CD4-positive, alpha-beta memory T cell (primary cell): ENCODE measurements at places on chromosomes 4 and X. TPM values are rescaled to one million over a fixed set of nuclear protein-coding genes. Genes with fewer than 3 reads are reported as not detected.

GRCh38 chr4:158020734-158021346 is 152.0 kb downstream of the GASK1B start:
- no peak for DNase-seq

- DNase-seq = peak; percentile 17
Measured at GRCh38 chr4:1220566-1220965, 28.4 kb downstream of the CTBP1 start.

DNA sequence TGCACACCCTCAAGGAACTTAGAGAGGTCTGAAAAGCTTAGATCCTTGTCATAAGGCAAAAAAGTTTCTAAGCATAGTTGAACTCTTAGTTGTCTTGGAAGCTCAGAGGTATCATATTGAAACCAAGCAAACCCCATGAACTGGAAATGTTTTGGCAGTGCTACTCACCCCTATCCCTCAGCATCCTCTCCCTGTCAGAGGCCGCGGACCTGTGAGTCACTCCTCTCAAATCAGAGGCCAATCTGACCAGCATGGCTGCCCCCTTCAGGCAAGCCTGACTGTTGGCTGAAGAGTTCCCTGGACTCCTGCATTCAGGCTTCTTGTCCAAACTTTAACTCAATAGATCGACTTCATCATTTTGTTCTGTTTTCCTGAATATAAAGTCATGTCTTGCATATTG is 69.4 kb downstream of the KCNIP4 start:
- DNase-seq = no peak

GRCh38 chrX:57134702-57135101 is 2.5 kb downstream of the SPIN2A start:
- no peak for DNase-seq

- DNase-seq = no peak
Measured at GRCh38 chr4:120018786-120019185, 47.9 kb downstream of the MAD2L1 start.

DNA sequence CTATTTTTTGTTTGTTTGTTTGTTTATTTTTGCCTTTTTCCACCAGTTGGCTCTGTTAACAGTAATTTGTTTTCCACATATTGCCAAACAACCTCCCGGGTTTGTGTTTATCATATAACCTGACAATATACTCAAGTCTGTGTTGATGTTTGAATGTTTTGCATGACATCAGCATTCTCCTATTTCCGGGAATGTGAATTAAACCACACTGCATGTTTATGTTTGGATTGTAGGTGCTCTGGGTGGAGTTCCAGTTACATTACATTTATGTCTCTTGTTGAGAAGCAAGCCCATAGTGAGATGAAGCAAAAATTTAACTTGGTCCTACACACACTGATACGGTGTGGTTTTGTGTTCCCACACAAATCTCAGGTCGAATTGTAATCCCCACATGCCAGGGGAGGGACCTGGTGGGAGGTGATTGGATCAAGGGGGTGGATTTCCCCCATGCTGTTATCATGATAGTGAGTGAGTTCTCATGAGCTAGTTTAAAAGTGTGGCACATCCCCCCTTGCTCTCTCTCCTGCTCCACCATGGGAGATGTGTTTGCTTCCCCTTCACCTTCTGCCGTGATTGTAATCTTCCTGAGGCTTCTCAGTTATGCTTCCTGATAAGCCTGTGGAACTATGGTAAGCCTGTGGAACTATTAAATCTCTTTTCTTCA is 54.4 kb upstream of the CLNK start:
- no peak for DNase-seq

- no peak for DNase-seq
Measured at GRCh38 chrX:110212299-110212698, 105.6 kb downstream of the AMMECR1 start.

- no peak for DNase-seq
Measured at GRCh38 chr4:138298866-138299265, 56.7 kb upstream of the SLC7A11 start.

DNA sequence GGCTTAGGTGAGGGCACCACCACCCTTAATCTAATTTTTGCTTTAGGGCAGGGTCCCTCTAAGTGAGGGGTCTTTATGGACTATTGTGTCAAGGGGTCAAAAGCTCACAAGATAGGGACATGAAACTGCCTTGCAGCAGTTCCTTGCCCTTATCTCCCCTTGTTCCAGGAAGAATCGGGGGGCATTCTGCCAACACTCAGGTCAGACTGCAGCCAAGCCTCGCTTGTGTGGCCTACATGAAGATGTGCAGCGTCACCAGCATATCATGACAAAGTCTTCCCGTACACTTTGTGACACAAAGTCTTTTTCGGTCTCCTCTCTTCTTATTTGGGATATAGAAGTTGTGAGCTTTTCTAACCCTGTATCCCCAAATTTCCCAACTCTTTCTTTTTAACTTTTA is 17.5 kb upstream of the USP9X start:
- DNase-seq = no peak

GRCh38 chrX:39629001-39629400 is 468.8 kb downstream of the BCOR start:
- DNase-seq = no peak

- DNase-seq = no peak
Measured at GRCh38 chr4:63580796-63581475, 828.3 kb downstream of the TECRL start.

- DNase-seq = no peak
Measured at GRCh38 chr4:155974996-155975395, 21.3 kb upstream of the CTSO start.

DNA sequence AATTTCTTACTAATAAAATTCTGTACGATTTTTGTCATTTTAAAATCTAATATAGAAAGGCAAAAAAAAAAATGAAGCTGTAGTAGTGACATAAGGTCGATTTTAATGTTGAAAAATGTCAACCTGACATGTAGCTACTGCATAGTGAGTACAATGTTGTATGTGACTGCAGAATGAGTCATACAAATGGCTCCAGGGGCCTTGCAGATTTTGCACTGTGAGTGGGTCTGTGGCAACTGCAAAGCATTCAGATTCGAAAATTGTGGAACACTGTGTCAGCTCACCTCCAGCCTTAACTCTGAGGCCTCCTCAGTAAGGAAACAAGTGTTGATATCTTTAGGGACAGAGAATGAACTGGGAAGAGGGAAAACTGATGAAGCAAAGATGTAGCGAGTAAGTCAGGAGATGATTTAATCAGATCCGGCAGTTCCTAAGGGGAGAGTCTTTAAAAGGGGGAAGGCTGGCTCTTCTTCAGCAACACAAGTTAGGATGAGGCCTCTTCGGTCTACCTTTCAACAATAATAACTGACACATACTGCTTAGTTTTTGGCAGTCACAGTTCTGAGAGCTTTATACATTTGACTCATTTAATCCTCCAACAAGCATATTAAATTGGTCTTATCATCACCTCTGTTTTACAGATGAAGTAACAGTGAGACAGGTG is 24.9 kb downstream of the TKTL2 start:
- DNase-seq = no peak

DNA sequence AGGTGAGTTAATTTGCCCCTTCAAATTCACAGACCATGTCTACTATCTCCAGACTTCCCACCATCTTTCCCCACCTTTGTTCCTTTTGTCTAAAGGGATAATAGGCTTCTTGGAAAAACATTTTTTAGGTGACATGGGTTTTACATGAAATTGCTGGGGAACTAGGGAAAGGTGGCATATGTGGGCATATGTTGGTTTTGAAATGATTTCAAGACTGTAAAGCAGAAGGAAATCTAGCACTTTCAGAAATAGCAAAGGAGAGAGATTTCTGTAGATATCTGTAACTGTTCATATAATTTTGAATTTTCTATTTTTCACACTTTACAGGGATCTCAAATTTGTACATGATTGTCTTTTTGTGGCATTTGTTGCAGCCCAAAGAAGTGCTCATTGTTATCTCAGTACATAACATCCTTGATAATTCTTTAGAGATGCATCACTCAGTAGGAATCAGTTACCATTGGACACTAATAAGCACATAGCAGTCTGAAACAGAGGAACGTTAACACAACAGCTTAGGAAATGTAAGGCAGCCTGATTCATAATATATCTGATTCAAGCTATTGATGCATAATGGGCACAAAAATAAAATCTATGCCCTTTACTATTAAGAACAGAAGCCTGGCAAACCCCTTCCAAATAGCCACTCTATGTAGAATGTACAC is 659.7 kb downstream of the CENPC start:
- DNase-seq = no peak

DNA sequence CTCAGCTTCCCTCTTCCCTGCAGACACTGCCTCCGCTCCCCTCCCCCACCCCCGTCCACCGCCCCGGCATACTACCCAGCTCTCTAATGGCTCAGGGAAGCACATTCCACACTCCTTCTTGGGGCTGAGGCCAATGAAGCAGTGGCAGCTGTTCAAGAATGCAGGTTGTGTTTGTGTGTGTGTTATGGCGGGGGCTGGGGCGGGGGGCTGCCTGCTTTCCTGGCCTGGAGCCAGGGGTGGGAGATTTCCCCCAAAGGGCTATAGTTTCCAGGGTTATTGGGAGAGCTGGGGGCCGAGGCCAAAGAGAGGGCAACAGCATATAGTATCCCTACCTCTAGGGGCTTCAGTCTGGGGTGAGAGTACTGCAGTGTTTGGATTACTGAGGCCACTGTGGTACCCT is 149.4 kb downstream of the EFNB1 start:
- DNase-seq = no peak

DNA sequence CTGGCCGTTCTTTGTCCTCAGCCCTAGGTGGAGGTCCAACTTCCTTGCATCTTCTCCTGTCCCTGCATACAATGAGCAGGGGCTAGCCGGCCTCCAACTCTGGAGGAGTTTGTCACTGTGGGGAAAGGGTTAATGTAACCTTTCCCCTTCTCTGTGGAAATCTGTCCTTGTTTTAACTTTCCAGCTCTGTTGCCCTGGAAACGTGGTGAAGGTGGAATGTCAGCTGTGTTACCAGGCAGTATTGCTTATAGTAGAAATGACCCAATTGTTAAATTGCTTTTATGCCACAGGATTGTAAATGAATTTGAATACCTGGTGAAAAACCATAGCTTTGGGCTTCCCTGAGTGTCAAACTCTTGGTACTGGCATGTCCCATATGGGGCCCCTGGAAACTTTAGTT is 131.6 kb upstream of the SCML1 start:
- no peak for DNase-seq

GRCh38 chr4:23818097-23818885 is 71.6 kb downstream of the PPARGC1A start:
- DNase-seq = no peak

Gene GAGE12J
- total RNA-seq = not detected

Gene P2RY4
- total RNA-seq = 0.35 TPM

Gene ANKRD37
- total RNA-seq = 6.6 TPM

Gene SYTL4
- not detected for total RNA-seq

Gene RASSF6
- 0.81 TPM for total RNA-seq

Gene RBMX
- 246 TPM for total RNA-seq

Gene ANKRD17
- total RNA-seq = 58.7 TPM

Gene SGMS2
- 0.28 TPM for total RNA-seq
